ENCODE measurements at places on chromosomes 5 and 9. TPM values are rescaled to one million over a fixed set of nuclear protein-coding genes. Genes with fewer than 3 reads are reported as not detected.

GRCh38 chr9:132637801-132638200 lies 32.0 kb downstream of the DDX31 start:
- DNase-seq: no peak
- peaks cover 5% of the 10 kb centered on the region for H3K4me1 ChIP-seq
- no peak overlapping the region for H3K4me3 ChIP-seq
- no peaks in the 10 kb centered on the region for H3K27me3 ChIP-seq

DNA sequence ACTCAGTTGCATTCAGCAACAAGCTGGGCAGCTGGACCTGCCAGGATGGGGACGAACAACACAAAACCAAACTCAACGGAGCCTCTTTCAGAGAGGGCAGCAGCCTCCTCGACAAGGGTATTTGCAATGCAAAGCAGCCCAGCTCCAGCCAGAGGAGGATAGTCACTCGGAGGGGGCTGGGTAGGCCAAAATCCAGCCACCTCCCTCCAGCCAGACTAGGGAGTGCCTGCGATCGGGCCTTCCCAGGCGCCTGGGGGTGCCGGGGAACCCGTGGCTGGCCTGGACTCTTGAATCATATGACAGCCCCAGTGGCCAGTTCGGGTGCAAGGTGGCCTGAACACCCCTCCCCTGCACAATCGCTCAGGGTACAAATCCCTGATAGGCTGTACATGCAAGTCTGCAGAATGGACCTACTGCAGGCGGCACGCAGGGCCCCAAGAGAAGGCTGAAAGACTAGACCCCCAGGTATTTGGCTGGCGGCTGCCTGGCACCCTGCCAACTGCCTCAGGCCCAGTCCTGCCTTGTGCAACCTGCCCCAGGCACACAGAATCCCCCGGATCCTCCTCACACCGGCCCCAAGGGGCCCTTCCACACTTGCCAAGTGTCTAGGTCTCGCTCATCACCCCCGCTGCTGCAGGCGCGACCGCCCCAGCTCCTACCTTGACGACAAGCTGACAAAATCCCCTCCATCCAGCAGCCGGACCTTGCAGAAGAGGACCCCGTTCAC lies 1.3 kb downstream of the EEIG1 start:
- H3K4me3 ChIP-seq: peak overlapping the region; percentile 61
- H3K27me3 ChIP-seq: no peaks in the 10 kb centered on the region
- H3K36me3 ChIP-seq: no peaks in the 10 kb centered on the region
- peak; percentile 29 for DNase-seq
- H3K4me1 ChIP-seq: peaks cover 33% of the 10 kb centered on the region
- peak overlapping the region; percentile 62 for H3K27ac ChIP-seq

GRCh38 chr5:126780165-126780827 lies 3.4 kb downstream of the LMNB1 start:
- no peaks in the 10 kb centered on the region for H3K36me3 ChIP-seq
- peak; percentile 81 for DNase-seq
- no peak overlapping the region for H3K27ac ChIP-seq
- no peaks in the 10 kb centered on the region for H3K4me1 ChIP-seq
- H3K4me3 ChIP-seq: no peak overlapping the region
- no peaks in the 10 kb centered on the region for H3K27me3 ChIP-seq

DNA sequence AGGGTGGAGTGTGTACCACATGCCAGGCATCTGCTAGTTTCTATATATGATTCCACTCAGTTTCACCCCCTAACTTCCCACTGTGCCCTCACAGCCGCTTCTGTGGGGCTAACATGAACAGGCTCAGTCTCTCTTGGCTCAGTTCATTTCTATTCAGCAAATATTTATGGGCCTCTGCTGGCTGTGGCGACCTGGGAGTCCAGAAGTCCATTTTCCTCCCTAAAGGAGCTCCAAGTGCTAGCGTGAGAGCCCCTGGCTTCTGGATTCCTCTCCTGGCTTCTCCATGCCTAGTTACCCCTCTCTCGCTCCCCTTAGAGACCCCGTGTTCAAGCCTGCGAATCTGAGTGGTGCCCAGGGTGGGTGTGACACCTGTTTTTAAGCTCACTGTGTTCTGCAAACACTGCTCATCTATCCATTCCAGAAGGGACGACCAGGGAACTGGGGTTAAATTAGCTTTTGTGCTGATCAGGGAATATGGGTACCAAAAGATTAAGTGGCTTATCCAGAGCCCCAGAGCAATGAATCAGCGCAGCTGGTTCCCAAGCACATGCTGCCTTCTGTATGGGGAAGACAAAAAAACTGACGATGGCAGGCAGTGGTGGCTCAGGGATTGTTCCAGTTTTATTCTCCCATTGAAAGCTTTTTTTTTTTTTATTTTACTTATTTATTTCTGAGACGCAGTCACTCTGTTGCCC lies 57.6 kb downstream of the HMCN2 start:
- no peak overlapping the region for H3K4me3 ChIP-seq
- peaks cover 78% of the 10 kb centered on the region for H3K27me3 ChIP-seq
- no peak overlapping the region for H3K27ac ChIP-seq
- H3K4me1 ChIP-seq: peaks cover 7% of the 10 kb centered on the region

GRCh38 chr5:73844165-73844564 lies 218.2 kb downstream of the ARHGEF28 start:
- no peak overlapping the region for H3K27ac ChIP-seq
- no peak for DNase-seq
- H3K4me3 ChIP-seq: no peak overlapping the region
- no peaks in the 10 kb centered on the region for H3K4me1 ChIP-seq
- no peaks in the 10 kb centered on the region for H3K27me3 ChIP-seq

- no peaks in the 10 kb centered on the region for H3K27me3 ChIP-seq
- H3K4me1 ChIP-seq: peaks cover under 1% of the 10 kb centered on the region
- H3K36me3 ChIP-seq: peaks cover 33% of the 10 kb centered on the region
- no peak for DNase-seq
- H3K4me3 ChIP-seq: no peak overlapping the region
Measured at GRCh38 chr9:108874058-108874788, 12.2 kb downstream of the ACTL7A start.

- DNase-seq: peak; percentile 32
- H3K27ac ChIP-seq: no peak overlapping the region
- no peak overlapping the region for H3K4me3 ChIP-seq
- H3K4me1 ChIP-seq: no peaks in the 10 kb centered on the region
- H3K27me3 ChIP-seq: 0 out of 2 replicates have a peak, but pooled peaks cover 2% of the 10 kb centered on the region
Measured at GRCh38 chr9:87322840-87323635, 174.6 kb upstream of the DAPK1 start.

DNA sequence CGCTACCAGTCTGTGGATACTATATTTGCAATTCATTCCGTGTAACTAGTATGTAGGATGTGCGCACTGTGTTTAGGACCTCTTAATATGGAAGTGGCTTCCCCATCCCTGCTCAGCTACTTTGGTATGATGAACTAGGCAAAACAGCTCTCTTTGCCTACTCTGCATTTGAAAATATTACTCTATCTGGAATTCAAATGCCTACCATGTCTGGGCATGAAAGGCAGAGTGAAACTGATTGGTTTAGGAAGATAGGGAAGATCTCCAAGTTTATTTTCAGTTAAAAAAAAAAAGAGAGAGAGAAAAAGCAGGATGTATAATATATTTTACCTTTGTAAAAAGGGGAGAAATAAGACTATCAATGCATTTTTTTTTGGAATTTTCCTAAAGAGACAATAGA lies 74.1 kb upstream of the ELL2 start:
- H3K4me3 ChIP-seq: no peak overlapping the region
- DNase-seq: no peak
- H3K36me3 ChIP-seq: no peaks in the 10 kb centered on the region

- H3K4me3 ChIP-seq: no peak overlapping the region
- no peak overlapping the region for H3K27ac ChIP-seq
- H3K27me3 ChIP-seq: no peaks in the 10 kb centered on the region
- no peak for DNase-seq
- no peaks in the 10 kb centered on the region for H3K4me1 ChIP-seq
- H3K36me3 ChIP-seq: no peaks in the 10 kb centered on the region
Measured at GRCh38 chr5:158648631-158649030, 451.1 kb downstream of the EBF1 start.

DNA sequence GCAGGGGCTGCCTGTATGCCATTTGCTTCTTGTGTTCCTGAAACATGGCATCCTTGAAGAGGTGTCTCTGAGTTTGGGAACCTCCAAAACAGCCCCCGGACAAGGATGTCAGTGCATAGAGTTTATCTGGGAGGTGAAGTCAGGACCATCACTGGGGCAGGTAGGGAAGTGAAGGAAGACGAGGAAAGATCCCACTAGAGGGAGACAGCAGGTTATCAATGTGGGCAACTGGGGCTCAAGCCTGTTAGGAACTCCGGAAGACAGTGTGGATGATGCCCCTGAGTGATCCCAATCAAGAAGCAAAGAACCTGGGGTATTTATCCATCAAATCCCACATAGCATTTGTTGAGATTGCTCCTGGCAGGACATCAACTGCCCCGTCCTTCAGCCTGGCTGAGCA lies 233.1 kb downstream of the AGTPBP1 start:
- DNase-seq: no peak
- H3K36me3 ChIP-seq: no peaks in the 10 kb centered on the region
- no peak overlapping the region for H3K4me3 ChIP-seq

GRCh38 chr9:114913656-114914055 lies 16.7 kb downstream of the TNFSF8 start:
- H3K27me3 ChIP-seq: peaks cover 36% of the 10 kb centered on the region
- peaks cover 3% of the 10 kb centered on the region for H3K4me1 ChIP-seq
- DNase-seq: no peak
- no peak overlapping the region for H3K4me3 ChIP-seq
- H3K27ac ChIP-seq: no peak overlapping the region

DNA sequence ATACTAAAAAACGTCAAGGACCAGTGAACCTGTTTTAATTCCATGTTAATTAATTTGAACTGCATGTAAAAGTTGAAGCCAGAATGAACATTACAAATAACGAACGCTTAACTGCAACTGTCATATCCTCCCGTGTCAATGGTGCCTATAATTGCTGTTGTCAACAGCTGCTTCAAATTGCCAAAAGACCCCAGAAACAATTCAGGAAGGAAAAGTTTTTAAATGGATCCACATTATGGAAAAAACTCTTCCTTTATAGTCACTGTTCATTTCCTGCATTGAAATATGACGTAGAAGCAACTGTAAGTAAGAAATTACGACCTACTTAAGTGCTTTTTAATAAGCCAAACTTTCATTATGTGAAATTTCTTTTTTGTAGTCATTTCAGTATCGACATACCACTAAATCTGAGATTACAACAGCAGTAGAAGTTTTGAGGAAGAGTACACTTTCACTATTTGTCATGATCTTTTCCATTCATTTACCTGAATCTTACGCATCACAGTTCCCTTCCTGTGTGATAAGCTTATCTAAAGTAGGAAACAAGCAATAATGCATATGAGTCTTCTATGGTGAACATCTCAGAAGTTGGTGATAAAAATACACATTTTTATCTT lies 37.8 kb downstream of the MEF2C start:
- DNase-seq: no peak
- H3K27ac ChIP-seq: no peak overlapping the region
- H3K36me3 ChIP-seq: no peaks in the 10 kb centered on the region
- no peak overlapping the region for H3K4me3 ChIP-seq

DNA sequence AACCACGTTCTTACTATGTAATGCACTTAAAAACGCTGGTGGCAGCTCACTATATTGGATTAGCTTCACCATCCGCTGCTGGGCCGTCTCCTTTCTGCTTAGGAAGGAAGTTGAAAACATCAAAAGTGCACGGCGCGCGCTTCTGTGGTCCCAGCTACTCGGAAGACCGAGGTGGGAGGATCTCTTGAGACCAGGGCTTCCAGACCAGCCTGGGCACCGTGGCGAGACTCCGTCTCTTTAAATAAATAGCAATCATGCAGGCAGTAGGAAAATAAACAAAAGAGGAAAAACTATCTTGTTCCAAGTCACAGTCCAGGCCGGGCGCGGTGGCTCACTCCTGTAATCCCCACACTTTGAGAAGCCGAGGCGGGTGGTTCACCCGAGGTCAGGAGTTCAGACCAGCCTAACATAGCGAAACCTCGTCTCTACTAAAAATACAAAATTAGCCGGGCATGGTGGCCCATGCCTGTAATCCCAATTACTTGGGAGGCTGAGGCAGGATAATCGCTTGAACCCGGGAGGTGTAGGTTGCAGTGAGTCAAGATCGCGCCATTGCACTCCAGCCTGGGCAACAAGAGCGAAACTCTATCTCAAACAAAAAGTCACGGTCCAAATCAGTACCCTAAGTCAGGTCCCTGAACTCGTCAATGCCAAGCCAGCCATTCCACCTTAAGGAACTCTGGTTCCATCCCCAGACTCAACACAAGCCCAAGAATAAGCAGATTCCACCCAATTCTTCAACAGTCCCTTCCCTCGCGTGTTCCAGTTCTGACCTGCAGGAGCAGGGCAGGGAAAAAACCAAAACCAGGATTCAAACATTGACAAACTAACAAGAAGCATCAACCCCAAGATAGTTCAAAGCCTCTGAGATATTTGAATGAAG lies 1.0 kb upstream of the GOLGA1 start:
- DNase-seq: peak; percentile 58
- peaks cover 4% of the 10 kb centered on the region for H3K4me1 ChIP-seq
- H3K4me3 ChIP-seq: peak overlapping the region; percentile 84
- H3K36me3 ChIP-seq: peaks cover 3% of the 10 kb centered on the region
- no peaks in the 10 kb centered on the region for H3K27me3 ChIP-seq

DNA sequence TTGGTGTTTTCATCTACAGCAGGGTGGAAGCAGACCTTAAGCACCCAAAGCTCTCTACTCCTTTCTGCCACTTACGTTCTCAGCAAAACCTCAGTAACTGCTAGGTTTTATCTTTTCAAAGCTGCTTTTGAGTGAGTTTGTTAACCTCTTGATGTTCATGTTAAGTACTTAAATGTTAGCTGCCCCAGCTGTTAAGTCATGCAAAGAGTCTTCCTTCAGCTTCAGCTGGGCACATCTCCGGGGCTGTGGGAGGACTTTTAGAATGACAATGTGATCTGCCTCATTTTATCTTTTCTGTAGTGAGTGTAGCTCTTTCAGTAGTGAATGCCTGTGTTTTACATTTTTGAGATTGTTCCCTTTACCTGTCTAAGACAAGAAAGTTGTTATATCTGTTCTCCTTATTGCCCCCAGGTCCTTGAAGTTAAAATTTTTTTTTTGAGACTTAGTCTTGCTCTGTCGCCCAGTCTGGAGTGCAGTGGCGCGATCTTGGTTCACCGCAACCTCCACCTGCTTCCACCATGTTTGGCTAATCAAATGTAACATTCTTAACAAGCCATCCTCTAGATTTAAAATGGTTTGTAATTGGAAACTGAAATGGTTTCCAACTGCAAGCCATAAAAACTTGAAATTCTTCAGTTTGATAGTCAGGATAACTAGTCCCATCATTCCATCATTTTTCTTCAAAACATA lies 19.6 kb downstream of the KDM4C start:
- no peak for DNase-seq
- no peaks in the 10 kb centered on the region for H3K27me3 ChIP-seq
- peaks cover 9% of the 10 kb centered on the region for H3K4me1 ChIP-seq
- H3K36me3 ChIP-seq: no peaks in the 10 kb centered on the region
- H3K4me3 ChIP-seq: no peak overlapping the region

UTP15 gene
- total RNA-seq: 31.1 TPM

MAP1B gene
- total RNA-seq: 183 TPM

FBN2 gene
- 67.5 TPM for total RNA-seq

CD74 gene
- total RNA-seq: 0.18 TPM

CARTPT gene
- not detected for total RNA-seq

MRPS27 gene
- 80.3 TPM for total RNA-seq

TMOD1 gene
- total RNA-seq: 0.18 TPM

ST8SIA4 gene
- 0.18 TPM for total RNA-seq

Data from IMR-90 (cell line).